ENCODE measurements at places on chromosomes 12 and 14.
A peak's percentile ranks its signal among the peaks of the same experiment; 100 is the strongest.

DNA sequence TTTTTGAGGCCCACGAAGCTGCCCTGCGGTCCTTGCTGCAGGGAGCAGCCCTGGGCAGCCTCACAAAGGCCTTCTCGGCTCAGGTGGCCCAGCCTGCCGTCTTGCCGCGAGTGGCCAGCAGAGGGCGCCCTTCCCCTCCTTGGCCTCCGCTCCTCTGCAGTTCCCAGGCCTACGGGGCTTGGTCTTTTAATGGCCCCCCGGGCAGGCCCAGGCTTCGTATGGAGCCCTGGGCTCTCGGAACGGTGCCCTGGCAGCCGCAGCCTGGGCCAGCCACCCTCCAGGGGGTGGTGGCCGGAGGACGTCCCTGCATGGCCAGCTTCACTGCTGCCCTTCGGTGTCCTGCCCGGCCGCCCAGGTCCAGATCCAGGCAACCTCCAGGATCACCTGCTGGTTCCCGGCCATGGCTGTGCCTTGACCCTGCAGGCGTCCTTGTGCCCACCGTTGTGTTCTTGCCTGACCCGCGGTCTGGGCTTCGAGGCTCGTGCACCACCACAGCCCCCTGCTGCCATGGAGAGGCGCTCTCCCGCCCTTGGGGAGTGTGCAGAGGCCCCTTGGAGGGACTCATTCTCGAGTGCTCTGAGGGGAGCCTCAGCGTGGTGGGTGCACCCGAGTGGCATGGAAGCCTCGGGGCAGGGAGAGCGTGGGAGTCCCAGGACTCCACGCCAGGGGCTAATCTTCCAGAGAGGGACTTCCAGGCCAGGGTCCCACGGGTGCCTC is 9.4 kb downstream of the ASPG start:
- DNase-seq, result peak; percentile 57

- no peak for DNase-seq
These were observed 2.3 kb downstream of the C1QL4 start for GRCh38 chr12:49334681-49335080.

DNA sequence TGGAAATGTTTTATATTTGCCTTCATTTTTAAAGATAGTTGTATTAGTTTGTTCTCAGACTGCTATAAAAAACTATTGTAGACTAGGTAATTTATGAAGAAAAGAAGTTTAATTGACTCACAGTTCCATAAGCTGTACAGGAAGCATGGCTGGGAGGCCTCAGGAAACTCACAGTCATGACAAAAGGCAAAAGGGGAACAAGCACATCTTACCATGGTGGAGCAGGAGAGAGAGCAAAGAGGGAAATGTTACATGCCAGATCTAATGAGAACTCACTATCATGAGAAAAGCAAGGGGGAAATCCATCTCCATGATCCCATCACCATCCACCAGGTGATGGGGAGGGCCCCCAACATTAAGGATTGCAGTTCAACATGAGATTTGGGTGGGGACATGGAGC is 35.5 kb upstream of the UNC79 start:
- no peak for DNase-seq

- no peak for DNase-seq
These were observed 29.0 kb downstream of the TTLL5 start for GRCh38 chr14:75690010-75690409.

DNA sequence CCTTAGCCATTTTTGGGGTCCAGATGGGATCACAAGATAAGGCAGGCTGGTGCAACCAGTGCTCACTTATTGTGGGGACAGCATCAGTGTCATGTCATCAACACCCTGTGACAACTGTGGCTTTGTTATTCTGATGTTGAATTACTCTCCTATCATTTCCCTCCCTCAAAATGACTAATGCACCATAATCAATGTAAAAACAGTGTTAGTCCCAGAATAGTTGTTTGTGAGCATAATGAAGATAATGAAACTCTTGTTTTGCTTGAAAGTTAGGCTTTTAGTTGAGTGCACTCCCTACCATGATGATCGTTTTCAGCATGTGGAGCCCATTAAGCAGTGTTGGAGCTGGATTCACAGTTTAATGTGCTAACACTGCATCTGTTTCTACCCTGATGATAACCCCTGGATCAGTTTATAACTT is 151.4 kb downstream of the TMTC2 start:
- DNase-seq, result no peak

DNA sequence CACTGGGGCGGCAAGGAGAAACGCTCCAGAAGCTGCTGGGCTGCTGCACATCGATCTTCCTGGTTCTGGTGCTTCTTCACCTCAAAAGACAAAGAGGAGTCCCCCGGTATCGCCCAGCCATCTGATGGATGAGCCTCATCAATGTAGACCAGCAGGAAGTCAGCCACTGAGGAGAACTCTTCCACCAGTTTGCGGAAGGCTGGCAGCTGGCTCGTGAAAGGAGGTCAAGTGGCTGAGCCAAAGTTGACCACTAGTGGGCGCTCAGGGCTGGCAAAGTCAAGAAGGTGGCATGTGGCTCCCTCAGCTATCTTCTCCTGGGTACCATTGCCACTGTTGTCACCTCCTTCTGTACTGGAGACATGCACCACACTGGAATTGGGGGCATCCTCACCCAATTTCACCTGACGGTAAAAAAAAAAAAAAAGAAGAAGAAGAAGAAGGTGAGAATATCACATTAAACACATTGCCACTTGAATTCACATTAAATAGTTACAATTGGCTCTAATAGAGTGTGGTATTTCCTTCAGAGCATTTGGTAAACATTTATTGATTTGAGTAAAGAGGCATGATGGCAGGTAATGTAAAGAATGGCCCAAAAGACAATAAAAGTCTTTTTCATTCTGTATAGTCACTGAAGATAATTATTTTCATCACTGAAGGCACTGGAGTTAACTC is 8.3 kb downstream of the DIO2 start:
- no peak for DNase-seq

- DNase-seq, result no peak
These were observed 653.6 kb downstream of the MED13L start for GRCh38 chr12:115623764-115624334.

DNA sequence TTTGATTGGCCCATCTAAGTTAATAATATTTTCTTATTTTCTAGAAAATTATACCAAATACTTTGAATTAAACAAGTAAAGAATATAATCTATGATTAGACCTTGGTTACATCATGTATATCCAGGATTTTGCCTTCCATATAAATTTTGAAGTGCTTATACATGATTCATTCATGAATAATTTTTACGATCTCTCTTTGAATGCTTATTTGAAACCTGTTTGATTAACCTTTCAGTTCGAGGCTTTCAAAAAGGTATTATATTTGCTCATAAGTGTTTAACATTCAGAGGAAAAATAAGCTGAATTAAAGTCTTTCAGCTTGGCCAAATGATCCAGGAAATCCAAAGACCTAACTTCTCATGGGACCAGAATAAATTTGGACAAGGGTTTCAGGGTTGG is 495.2 kb upstream of the GARIN6 start:
- no peak for DNase-seq

- no peak for DNase-seq
These were observed 60.2 kb upstream of the ATP2B1 start for GRCh38 chr12:89768586-89769482.

- no peak for DNase-seq
These were observed 45.8 kb upstream of the TMED10 start for GRCh38 chr14:75222208-75222701.

Measured in CD8-positive, alpha-beta memory T cell (primary cell).